ENCODE measurements at places on chromosomes 11 and 22.

- DNase-seq, result no peak
Measured at GRCh38 chr11:36012979-36013378, 69.1 kb downstream of the LDLRAD3 start.

DNA sequence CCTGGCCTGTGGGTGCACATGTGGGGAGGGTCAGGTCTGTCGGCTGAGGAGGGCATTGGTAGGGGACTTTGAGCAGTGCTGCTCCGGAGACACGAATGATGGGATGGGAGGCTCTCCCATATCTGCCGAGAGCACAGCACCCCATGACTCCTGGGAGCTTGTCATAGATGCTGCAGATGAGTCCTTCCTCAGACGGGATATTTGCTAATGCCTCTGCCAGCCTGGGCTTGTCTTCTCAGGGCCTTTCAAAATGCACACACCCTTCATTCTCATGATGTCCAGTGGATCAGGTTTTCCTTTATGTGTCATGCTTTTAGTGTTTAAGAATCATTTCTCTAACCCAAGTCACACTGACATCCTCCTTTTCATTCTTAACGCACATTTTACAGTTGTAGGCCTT lies 8.1 kb upstream of the RNH1 start:
- no peak for DNase-seq

GRCh38 chr11:44782478-44782877 lies 55.7 kb downstream of the TSPAN18 start:
- no peak for DNase-seq

- DNase-seq, result no peak
Measured at GRCh38 chr11:62573006-62573591, 592 bp downstream of the EEF1G start.

- no peak for DNase-seq
Measured at GRCh38 chr11:105915021-105915420, 107.0 kb downstream of the MSANTD4 start.

GRCh38 chr22:45208993-45209838 lies 31.5 kb downstream of the KIAA0930 start:
- DNase-seq, result peak; percentile 6

DNA sequence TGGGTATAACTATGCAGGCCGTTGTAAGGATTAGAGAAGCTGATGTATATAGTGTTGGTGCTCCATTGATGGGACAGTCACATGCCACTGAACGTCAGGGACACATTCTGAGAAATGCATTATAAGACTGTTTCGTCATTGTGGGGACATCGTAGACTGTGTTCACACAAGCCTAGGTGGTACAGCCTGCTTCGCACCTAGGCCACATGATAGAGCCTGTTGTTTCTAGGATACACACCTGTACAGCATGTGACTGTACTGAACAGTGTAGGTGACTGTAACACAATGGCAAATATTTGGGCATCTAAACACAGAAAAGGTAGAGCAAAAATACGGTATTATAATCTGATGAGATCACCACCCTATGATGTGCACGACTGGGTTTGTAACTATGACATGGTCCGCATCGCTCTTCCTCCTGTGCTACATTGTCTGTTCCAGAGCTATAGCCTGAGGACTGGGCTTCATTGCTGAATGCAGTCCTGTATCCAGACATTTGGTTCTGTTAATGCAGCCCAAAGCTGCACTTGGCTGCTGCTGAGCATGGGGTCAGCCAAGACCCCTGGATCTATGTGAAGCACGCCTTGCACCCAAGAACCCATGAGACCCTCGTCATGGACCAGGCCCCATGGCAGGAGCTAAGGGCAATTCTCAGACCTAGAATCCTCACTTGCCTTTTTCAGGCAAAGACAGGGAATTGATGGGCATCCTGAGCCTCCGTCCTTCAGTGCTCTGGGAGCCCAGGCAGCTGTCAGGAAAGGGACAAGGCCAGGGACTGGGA lies 51.1 kb upstream of the THY1 start:
- no peak for DNase-seq

DNA sequence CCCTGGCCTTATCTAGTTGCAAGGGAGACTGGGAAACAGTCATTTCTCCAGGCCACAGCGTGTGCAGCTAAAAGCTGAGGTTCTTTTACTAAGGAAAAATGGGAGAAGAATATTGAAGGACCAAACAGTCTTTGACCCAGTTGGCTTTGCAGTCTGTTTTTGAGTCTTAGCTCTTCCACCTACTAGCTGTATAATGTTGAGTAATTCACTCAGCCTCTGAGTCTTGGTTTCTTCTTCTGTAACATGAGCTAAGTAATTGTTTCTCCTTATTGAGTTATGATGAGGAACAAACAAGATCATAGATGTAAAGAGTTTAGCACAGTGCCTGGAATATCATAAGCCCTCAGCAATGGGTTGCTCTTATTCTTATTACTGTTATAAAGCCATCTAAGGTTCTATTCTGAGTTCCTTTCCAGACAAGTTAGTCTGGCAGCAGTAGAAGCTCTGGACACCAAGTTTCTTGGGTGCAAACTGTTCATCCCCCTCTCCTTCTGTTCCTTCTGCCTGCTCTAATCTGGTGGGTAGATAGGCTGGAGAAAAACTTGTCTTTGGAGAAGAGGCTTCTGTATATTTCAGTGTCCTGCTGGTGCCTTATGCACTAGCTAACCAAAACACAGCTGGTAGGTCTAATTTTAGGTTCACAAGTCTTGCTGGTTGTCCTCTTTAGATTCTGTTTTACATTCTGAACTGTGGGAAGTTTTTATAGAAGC lies 13.5 kb downstream of the TRIM44 start:
- DNase-seq, result no peak

DNA sequence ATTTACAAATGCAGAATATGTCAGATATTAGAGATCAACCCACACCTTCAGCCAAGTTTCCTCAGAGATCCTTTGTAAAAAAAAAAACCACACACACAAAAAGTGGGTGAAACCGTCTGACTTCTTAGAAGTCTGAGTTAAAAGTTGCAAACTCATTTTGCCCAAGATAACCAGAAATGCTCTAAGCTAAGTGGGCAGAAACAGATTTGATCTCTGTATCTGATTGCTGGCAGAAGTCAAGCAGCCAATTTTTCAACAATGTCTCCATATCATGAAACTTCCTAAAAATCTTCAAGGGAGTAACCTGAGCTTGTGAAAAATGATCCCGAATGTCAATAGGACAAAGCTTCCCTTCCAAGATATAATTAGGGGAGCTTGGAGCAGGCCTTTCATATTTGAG lies 28.6 kb upstream of the ATXN10 start:
- no peak for DNase-seq

- DNase-seq, result no peak
Measured at GRCh38 chr11:22371160-22371559, 33.0 kb downstream of the SLC17A6 start.

- no peak for DNase-seq
Measured at GRCh38 chr22:32653823-32654222, 147.7 kb upstream of the TIMP3 start.

DNA sequence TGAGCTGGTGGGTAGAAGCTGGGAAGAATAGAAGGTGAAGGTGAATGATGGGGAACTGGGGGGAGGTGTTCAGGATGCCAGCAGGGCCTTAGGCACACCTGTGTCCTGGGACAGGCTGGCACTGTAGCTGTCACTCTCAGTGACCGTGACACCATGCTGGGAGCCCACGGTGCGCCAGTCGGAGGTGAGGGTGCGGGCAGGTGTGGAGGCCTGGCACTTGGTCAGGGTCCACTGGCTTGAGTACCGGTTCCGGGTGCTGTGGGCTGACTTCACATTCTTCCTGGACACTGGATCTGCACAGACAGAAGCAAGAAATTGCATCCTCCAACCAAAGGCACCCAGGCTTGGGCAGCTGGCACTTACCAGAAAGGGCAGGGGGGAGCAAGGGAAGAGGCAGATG lies 103.8 kb downstream of the CEP164 start:
- no peak for DNase-seq

GRCh38 chr11:64774144-64774543 lies 4.2 kb downstream of the SF1 start:
- DNase-seq, result no peak

DNA sequence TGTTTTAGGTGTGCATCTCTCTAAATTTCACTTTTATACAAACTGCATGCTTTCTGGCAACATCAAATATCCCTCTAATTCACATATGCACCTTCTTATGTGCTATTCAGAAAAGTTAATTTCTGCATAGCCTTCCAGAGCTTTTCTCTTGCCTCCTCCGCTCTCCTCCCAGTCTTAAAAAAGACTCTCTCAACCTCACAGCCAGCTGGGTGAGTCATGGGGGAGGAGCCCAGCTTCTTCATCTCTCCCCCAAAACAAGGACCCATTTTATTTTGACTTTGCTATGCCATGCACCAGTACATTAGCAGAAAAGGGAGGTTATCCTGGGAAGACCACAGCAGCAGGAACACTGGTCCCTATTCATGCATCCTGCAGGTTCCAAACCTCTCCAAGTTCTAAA lies 234.4 kb downstream of the KCNA4 start:
- no peak for DNase-seq

- DNase-seq, result no peak
Measured at GRCh38 chr11:132977746-132978145, 554.6 kb downstream of the OPCML start.

GRCh38 chr22:36358533-36359469 lies 29.0 kb downstream of the MYH9 start:
- no peak for DNase-seq
